ENCODE measurements at places on chromosomes 5 and 9. TPM values are rescaled to one million over a fixed set of nuclear protein-coding genes. Genes with fewer than 3 reads are reported as not detected.

DNA sequence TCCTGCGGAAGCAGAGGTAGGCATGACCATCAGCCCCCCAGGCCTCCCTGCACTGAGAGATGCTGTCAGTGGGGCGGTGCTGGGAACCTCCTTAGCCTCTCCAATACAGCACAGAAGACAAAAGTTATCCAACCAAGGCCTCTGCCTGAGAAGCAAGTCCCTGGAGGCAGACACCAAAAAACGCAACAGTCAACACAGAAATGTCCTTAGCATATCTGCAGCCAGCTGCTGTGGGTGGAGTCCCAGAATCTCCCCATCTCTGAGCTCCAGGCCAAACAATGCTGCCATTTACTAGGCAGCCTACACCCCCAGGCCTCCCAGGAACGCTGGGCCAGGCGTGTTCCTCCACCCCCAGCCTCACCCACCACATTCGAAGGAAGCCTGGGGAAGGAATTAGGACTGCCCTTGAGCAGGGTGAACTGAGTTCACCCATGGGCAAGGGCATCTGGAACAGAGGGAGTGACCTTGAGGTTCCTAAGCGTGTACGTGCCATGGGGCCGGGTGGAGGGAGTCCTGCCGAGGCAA is 43.7 kb downstream of the STK10 start:
- H3K27me3 ChIP-seq: no peaks in the 10 kb centered on the region
- H3K4me3 ChIP-seq: no peak overlapping the region
- no peak for DNase-seq
- H3K27ac ChIP-seq: peak overlapping the region; percentile 28

- H3K27ac ChIP-seq: no peak overlapping the region
- no peaks in the 10 kb centered on the region for H3K27me3 ChIP-seq
- DNase-seq: no peak
- H3K4me3 ChIP-seq: no peak overlapping the region
- no peaks in the 10 kb centered on the region for H3K4me1 ChIP-seq
These were observed 73.8 kb downstream of the SNCAIP start for GRCh38 chr5:122385808-122386207.

The LMX1B gene
- total RNA-seq: not detected

- no peak overlapping the region for H3K27ac ChIP-seq
- no peaks in the 10 kb centered on the region for H3K36me3 ChIP-seq
- no peak overlapping the region for H3K4me3 ChIP-seq
- H3K4me1 ChIP-seq: no peaks in the 10 kb centered on the region
- DNase-seq: no peak
- no peaks in the 10 kb centered on the region for H3K27me3 ChIP-seq
These were observed 99.3 kb downstream of the ACTBL2 start for GRCh38 chr5:57383093-57383861.

The IFNB1 gene
- not detected for total RNA-seq

The WNT8A gene
- not detected for total RNA-seq

The LURAP1L gene
- not detected for total RNA-seq

DNA sequence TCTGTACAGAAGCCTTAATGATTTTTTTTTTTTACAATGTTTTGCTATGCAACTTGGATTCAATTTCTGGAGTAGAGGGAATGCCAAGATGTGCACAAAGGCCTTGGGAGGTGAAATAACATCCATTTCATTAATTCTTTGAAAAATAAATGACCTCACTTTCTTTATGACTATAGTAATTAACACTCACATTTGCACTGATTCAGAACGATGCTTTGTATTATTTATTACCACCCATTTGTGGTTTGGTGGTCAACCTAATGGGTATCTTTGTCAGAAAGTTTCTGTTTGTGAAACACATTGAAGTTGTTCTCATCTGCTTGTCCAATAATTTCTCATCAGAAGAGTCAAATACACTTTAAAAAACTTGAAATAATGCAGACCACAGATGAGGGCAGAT is 169.3 kb downstream of the NTRK2 start:
- DNase-seq: no peak
- H3K27me3 ChIP-seq: no peaks in the 10 kb centered on the region
- H3K27ac ChIP-seq: no peak overlapping the region
- no peaks in the 10 kb centered on the region for H3K4me1 ChIP-seq
- no peak overlapping the region for H3K4me3 ChIP-seq

DNA sequence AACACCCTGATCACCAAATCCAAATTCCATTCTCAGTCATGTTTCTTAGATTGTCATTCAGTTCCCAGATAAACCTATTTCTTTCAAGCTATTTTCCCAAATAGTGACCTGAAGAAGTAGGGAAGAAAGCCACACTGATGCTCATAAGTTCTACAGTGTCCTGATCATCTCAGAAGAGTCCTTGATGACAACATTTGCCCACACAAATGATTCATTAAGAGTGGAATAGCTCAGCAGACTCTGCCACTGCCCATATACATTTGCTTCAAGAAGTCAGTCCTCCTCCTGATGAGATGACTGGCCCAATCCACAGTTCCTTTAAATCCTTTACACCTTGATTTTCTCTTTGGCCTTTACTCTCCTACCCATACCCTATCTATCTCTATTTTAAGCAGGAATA is 283.7 kb upstream of the NR4A3 start:
- no peak overlapping the region for H3K4me3 ChIP-seq
- H3K27me3 ChIP-seq: no peaks in the 10 kb centered on the region
- no peak overlapping the region for H3K27ac ChIP-seq
- H3K4me1 ChIP-seq: no peaks in the 10 kb centered on the region

The ADAMTS13 gene
- 3.0 TPM for total RNA-seq

DNA sequence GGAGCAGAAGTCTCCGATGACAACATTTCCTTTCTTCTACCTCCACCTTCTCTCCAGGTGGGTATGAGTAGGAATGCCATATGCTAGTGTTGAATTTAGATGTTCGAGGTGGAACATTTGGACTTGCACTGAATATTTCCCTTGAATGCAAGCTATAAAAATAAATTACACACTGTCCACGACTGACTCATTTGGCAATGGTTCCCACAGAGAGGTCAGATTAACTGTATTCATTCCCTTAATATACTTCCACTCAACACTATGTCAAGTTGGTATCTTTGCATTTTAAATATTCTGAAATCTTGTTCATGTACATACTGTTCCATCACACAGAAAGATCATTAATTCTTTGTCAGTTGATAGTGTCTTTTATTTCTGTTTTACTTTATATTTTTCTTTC is 222.6 kb upstream of the PIK3R1 start:
- no peak overlapping the region for H3K4me3 ChIP-seq
- no peak overlapping the region for H3K27ac ChIP-seq

GRCh38 chr5:139639619-139640380 is 8.3 kb upstream of the CXXC5 start:
- H3K4me3 ChIP-seq: no peak overlapping the region
- H3K27me3 ChIP-seq: no peaks in the 10 kb centered on the region
- H3K27ac ChIP-seq: no peak overlapping the region
- no peak for DNase-seq
- peaks cover 69% of the 10 kb centered on the region for H3K4me1 ChIP-seq
